ENCODE measurements at places on chromosomes 6 and 20.

DNA sequence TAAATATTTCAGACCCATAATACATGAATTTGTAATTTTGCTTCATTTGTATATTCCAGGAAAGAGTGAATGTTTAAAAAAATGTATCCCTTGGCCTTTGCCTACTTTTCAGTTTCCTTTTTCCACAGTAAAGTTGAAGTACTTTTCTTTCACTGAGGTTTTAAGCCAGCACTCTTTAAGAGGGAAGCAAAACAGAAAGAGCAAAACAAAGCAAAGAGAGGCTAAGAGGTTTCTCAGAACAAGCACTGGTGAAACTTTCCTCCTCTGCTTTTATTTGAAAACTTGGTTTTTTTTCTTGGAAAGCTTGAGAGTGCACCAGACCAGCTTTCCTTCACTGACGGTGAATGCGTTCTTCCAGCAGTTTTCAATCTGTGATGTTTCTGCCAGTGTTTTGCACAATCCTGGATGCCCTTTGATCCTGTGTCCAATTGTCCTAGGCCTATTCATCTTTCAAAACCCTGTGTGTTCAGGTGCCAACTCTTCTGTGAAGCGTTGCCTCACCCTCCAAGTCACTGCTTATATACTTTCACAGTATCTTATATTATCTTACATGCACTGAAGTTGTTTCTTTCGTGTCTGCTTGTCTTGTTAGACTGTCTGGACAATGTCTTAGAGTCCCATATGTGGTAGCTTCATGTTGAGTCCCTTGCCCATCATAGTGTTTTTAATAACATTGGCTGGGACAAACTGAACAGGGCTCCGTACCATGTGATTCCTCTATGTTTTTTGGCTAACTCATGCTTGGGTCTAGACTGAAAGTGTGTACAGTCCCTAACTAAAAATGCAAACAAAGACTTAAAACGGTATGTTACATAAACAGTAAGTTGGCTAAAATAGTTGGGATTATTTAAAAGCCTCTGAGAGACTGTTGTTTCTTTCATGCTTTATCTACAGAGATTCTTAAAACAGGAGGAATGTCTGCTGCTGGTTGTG is 1.9 kb downstream of the RNF217 start:
- DNase-seq, result no peak

- no peak for DNase-seq
Observed at GRCh38 chr6:118917546-118918328, 17.2 kb downstream of the MCM9 start.

DNA sequence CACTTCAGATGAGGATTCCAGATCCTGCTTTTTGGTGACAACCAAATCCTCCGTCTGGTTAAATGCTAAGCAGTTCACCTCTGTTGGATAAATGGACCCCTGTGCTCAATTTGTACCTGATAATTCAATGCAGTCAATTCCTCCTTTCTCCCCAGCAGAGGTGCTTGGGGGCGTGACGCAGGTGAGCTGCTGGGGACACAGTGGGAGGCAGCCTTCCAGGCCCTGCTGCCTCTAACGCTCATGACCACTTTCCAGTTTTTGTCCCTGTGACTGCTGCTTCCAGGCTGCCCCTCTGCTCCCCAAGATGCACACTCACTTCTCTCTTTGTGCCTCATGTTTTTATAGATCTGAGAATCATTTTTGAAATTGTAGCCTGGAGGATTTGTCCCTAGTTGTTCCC is 78.5 kb downstream of the TTLL2 start:
- DNase-seq, result no peak

DNA sequence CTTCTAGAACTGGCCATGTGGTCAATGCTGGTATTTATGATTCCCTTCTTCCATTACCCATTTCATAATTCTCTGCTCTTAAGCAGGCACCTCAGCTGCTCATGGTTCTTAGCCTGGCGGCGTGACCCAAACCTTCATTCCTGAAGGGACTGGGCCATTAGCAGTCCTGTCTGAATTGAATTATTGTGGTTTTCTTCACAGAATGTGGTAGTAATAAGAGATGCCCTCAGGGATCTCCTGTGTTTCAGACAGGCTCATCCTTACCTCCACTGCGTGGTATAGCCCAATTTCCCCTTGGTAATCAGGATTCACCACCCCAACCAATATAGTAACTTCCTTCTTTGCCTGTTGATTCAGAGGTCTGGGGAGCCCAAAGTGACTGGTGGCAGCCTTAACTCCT is 37.6 kb downstream of the PKIB start:
- no peak for DNase-seq

- no peak for DNase-seq
Observed at GRCh38 chr6:16698997-16699868, 62.0 kb downstream of the ATXN1 start.

GRCh38 chr6:4777394-4777935 is 1.3 kb downstream of the CDYL start:
- DNase-seq, result no peak

DNA sequence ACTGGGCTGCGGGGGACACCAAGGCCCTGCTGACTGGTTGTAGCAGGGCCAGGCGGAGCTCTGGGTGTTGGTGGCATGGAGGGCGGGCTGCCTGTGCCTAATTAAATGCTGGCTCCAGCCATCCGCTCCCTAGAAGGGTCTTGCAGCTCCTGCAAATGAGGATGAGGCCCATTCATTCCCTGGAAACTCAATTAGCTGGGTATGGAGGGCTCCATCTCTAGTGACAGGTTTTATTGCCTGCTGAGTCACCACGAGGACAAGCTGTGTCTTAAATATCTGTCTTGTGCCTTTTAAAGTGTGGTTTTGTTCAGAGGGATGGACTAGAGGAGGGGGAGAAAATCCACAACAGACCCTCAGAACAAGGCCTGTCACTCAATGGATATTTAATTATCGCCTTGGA is 60.9 kb downstream of the SULF2 start:
- no peak for DNase-seq

GRCh38 chr6:117142995-117143394 is 122.4 kb upstream of the VGLL2 start:
- no peak for DNase-seq

GRCh38 chr6:7295916-7296315 is 17.1 kb downstream of the SSR1 start:
- no peak for DNase-seq

DNA sequence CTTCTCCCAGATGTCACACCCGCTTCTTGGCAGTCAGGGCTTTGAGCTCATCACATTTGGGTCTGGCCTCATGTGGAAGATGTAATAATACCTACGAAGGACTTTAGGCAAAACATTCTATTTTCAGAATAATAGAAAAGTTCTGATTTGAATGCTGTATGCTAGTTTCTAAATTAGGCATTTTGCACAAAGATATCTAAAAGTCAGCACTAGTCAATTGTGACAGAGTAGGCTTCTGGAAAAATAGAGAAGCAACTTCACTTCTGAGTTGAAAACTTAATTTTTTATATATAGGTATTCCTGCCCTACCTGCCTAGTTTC is 38.3 kb upstream of the CD2AP start:
- no peak for DNase-seq

DNA sequence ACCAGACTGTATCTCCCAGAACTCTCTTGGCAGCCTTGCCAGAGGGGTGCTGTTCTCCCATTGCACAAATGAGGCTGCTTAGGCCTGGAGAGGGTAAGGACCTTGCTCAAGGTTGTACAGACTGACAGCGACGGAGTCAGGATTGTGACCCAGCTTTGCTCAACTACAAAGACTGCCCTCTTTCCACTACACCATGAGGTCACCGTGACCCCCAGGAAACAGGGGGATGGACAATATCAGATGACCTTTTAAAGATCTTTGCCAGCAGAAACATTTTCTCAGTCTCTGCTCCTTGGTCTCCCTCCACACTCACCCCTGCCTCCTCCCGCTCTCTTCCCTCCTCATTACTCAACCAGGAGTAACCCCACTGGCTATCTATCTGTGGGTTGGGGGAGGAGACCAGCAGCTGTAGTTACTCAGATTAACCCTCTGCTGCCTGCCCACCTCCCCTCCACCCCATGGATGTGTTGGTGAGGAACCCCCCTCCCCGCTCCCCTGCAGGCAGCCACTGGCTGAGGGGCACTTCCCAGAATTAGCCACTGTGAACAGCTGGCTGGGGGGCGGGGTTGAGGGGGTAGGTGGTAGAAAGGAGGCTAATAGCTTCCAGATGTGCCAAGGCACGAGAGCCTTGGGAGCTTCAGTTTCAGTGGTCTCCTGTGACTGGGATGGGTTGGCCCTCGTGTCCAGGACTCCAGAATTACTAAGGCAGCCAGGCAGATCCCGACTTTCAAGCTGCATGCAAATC is 26.9 kb upstream of the MRPS18A start:
- no peak for DNase-seq

DNA sequence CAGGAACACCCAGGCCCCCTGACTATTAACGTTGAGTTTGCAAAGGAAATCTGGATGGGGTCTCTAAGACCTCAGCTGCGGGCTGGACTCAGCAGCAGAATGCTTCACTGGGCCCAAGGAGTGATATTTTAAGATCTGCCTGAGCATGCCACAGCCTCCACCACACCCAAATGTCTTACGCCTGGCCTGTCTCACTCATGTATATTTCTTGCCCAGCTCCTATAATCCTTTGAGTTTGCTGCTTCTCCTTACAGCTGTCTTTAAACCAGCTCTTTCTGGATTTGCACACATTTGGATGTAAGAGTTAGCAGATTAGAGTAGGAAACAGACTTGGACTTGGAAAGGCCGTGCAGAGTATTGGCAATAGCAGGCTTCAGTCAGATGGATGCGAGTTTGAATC is 16.4 kb downstream of the CASS4 start:
- no peak for DNase-seq

DNA sequence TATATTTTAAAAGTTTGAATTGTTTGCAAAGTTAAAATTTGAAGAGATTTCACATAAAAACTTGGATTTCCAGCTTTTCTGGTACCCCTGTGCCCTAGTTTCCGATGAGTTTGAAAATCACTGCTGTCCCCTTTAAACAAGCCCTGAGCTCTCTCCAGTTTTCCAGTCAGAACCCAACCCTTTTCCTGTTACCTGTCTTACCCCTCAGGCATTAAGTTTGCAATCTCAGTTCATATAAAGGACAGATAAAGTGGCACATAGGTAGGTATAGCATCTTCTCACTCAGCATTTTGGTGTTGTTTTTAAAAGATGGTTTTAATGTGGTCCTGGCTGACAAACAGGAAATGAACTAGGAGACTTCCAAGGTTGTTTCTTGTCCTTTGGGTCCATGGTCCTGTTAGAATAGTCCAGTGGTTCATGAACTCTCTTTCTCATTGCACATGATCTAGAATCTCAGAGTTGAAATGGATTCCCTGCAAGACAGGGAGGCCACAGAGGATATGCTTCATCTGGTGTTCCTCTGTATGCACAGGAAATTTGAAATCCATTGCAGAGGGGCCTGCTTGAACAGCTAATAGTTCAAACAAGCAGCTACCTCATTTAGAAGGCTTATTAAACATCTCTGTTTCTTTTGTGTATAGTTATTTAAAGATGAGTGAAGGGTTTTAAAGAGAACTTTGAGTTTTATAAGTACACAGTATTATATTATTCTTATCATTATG is 82.7 kb downstream of the JAG1 start:
- DNase-seq, result no peak

GRCh38 chr6:158206740-158207421 is 38.7 kb downstream of the GTF2H5 start:
- no peak for DNase-seq

Measured in activated CD8-positive, alpha-beta memory T cell treated with anti-CD3 and anti-CD28 coated beads, Interleukin-2, amount 50 U/mL, for 4 hours (primary cell).